ENCODE measurements at places on chromosomes 16 and 17. TPM values are rescaled to one million over a fixed set of nuclear protein-coding genes. Genes with fewer than 3 reads are reported as not detected.

- peaks cover under 1% of the 10 kb centered on the region for H3K4me1 ChIP-seq
- DNase-seq = peak; percentile 42
- no peaks in the 10 kb centered on the region for H3K36me3 ChIP-seq
- H3K4me3 ChIP-seq = no peak overlapping the region
- H3K27ac ChIP-seq = peak overlapping the region; percentile 24
- no peaks in the 10 kb centered on the region for H3K27me3 ChIP-seq
Observed at GRCh38 chr17:67784364-67785121, 40.8 kb upstream of the BPTF start.

GRCh38 chr17:4900231-4901107 lies 1.1 kb downstream of the C17orf107 start:
- peak overlapping the region; percentile 55 for H3K4me3 ChIP-seq
- peaks cover 44% of the 10 kb centered on the region for H3K27me3 ChIP-seq
- peak; percentile 51 for DNase-seq
- H3K27ac ChIP-seq = peak overlapping the region; percentile 9
- H3K4me1 ChIP-seq = peaks cover 20% of the 10 kb centered on the region
- peaks cover 22% of the 10 kb centered on the region for H3K36me3 ChIP-seq

- H3K36me3 ChIP-seq = peaks cover 63% of the 10 kb centered on the region
- H3K4me1 ChIP-seq = peaks cover 15% of the 10 kb centered on the region
- no peak for DNase-seq
- no peak overlapping the region for H3K27ac ChIP-seq
- no peaks in the 10 kb centered on the region for H3K27me3 ChIP-seq
Observed at GRCh38 chr17:75277664-75278071, 6.6 kb upstream of the MIF4GD start.

GRCh38 chr17:80380555-80381002 lies 34.4 kb upstream of the ENDOV start:
- no peaks in the 10 kb centered on the region for H3K27me3 ChIP-seq
- no peak for DNase-seq
- peaks cover 100% of the 10 kb centered on the region for H3K36me3 ChIP-seq

DNA sequence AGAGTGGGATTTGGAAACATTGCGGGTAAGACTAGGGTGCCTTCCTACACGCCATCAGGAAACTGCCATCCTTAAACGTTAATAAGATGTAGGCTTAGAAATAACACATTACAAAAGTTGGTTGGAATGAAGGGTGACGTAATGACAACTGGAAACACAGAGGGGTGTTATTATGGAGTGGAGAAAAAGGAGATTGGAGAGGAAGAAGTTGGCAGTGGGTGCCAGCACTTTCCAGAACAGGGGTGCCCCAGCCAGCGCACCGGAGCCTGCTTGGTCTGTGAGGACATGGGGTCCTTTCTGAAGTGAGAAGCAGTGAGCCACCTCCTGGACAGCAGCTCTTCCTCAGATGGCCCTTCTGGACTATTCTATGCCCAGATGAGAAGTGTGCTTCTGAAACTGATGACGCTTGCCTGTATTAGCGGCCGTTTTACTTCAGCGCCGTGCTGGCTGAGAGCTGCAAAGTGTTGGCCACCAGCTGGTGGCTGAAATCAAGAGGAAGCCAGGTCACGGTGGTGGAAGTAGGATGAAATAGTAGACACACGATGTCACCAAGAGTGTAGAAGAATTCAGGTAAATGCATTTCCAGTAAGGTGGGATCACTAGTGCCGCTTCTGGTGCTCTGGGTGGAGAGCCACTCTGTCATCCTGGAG lies 244.8 kb downstream of the NTN1 start:
- H3K27ac ChIP-seq = peak overlapping the region; percentile 57
- no peak for DNase-seq
- peaks cover 19% of the 10 kb centered on the region for H3K4me1 ChIP-seq
- no peak overlapping the region for H3K4me3 ChIP-seq

The PRSS36 gene
- total RNA-seq = 26.3 TPM
